ENCODE measurements at places on chromosomes 5 and 9. TPM values are rescaled to one million over a fixed set of nuclear protein-coding genes. Genes with fewer than 3 reads are reported as not detected.

- no peak for DNase-seq
Observed at GRCh38 chr5:151605559-151605958, 14.4 kb upstream of the FAT2 start.

- DNase-seq = no peak
Observed at GRCh38 chr5:167255926-167256325, 1035.5 kb upstream of the WWC1 start.

Gene PLPP7
- 19.0 TPM for total RNA-seq

DNA sequence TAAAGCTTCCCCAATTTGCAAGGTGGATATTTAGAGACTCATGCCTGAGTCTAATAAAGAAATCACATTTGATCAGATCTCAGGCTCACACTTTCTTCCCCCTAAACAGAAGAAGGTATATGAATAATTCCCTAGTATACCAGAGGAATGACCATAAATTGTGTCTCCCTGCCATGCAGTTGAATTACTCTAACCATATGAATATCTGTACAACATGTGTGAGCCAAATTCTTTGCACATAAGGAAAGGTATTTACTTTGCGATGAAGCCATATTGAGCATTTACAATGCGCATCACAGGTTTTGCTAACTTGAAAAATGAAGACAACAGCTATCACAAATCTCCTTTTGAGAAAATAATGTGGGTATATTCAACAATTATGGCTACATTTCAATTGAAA is 479.4 kb downstream of the NR2F1-AS1 start:
- no peak for DNase-seq

Gene PDE8B
- 6.1 TPM for total RNA-seq
